Kidney (tissue), 22 donors: ENCODE measurements at places on chromosomes 2 and 18. TPM values are rescaled to one million over a fixed set of nuclear protein-coding genes. Genes with fewer than 3 reads are reported as not detected.

DNA sequence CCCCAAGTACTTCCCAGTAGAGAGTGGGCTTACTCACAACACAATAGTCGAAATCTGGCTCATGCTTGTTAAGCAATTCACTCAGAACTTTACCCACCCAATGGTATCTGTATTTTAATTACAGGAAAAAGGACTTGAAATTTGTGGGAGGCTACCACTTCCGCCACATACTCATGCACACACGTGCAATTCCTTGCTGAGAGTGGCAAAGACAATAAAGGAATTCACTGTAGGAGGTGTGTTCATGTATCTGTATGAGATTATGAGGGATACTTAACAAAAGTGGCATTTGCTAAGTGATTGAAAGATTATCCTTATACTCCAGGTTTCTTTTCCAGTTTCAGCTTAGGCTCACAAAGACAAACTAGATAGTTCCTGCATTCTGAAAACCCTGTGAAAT lies 14.9 kb upstream of the LYPD6 start:
- no peak for DNase-seq

Gene IL36A
- polyA plus RNA-seq: not detected

DNA sequence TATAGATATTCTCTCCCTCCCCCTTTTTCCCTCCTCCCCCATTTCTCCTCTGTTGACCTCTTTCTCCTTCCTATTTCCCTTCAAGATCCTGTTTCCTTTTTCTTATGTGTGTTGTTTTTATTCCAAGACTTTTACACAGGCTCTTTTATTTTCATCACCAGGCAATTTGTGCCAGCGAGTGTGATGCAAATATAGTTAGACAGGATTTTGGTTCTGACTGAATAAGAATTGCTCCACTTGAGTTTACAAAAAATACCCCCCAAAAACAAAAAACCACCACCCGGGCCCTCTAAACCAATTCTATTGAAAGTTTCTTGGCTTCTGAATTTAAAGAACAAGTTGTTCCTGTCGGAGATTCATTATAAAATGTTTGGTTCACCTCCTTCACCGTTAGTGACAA lies 50.9 kb upstream of the MAPK4 start:
- no peak for DNase-seq

DNA sequence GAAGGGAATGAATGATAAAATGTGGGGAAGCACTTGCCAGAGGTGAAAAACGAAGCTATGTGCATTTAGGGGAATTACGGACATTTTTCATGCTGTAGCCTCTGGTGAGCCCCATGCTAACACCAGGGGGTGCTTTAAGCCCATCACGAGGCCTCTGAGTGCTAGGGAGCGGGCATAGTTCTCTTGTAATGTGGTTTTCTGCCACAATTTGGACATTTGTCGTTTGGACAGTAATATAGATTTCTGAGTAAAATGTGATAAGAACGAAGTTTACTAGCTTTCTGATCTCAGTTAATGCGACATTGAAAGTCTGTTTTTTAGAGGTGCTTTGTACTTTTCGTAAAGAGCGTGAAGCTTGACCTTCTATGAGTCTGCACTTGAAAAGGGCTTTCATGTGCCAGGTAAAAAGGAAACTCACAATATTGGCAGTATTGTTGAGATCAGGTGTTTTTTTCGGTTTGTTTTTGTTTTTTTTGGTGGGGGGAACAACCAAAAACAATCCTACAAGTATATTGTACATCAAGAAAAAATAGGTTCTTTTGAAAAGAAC lies 50.6 kb downstream of the TRAF3IP1 start:
- DNase-seq: peak; percentile 79

Gene PRSS56
- not detected for polyA plus RNA-seq

GRCh38 chr2:152376968-152377367 lies 42.0 kb downstream of the FMNL2 start:
- DNase-seq: no peak

- DNase-seq: no peak
Measured at GRCh38 chr2:121567452-121567851, 36.8 kb downstream of the RNU4ATAC start.

Gene BOK
- polyA plus RNA-seq: 22.9 TPM

- DNase-seq: no peak
Measured at GRCh38 chr2:102052365-102052764, 60.6 kb downstream of the IL1R2 start.

Gene BARD1
- 0.90 TPM for polyA plus RNA-seq

Gene CNDP1
- 2.9 TPM for polyA plus RNA-seq

Gene REG1B
- 1.5 TPM for polyA plus RNA-seq

GRCh38 chr2:43209204-43209717 lies 17.1 kb downstream of the ZFP36L2 start:
- no peak for DNase-seq
